ENCODE measurements at places on chromosomes 12 and 14.

DNA sequence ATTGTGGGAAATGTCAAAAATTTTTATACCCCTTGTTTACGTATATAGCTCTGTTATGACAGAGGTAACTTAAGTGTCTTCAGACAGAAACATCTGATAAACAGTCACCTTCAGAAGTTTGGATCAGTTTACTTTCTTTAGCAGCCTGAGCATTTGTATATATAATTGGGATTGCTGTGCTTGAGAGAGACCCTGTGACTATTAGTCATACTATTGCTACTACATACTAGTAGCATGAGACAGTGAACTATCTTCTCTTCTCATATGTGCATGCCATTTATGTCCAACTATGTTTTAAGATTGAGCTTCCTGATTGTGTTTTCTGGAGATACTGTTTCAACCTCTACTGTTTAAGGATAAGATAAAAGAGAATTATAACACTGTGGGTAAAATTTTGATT is 101.5 kb downstream of the PDE6H start:
- no peak for DNase-seq

GRCh38 chr12:75872762-75873161 is 158.8 kb downstream of the PHLDA1 start:
- DNase-seq, result no peak

DNA sequence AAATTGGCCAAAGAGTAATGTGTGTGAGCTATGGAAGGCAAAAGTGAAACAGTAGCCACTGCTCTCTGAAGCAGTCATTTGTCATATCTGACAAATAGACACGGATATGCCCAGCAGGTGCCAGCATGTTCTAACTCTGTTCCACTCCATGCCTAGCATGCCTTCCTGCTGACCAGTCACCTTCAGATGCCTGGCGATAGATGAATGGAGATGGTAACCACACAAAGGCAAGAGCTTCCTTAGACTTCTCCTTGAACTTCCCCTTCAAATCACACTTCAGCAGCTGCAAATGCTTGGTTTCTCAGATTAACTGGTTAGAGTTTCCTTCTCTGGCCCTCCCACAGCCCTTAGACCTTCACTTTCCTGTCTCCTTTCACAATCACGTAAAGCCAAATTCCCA is 429.9 kb downstream of the DAD1 start:
- no peak for DNase-seq

DNA sequence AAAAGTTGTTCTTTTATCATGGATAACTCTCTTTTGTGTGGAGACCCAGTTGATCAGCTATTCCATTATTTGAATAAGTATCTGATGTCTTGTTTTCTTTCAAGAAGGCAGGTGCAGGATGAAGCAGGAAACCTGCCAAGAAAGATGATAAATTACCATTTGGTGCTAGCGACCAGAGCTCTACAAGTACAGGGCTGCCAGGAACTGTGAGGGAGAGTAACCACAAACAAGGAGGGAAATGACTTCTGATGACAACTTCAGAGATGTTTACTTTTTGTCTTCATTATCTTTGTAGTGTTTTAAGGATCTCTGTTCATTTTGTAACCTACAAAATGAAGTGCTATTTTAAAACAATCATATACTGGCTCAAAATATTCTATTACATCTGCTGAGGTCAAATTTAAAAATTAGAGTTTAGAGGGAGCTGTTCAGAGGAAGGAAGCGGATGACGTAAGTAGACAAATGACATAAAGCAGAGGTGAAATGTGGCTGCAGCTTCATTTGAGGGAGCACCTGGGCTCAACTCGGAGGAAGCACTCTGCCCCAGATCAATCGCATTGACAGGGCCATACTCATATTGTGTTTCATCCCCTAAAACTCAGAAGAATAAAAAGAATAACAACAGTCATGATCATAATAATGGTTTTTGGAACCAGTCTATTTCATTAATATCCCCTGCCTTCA is 226.8 kb downstream of the C12orf42 start:
- no peak for DNase-seq

- DNase-seq, result no peak
Measured at GRCh38 chr12:113201187-113202177, 16.0 kb downstream of the RITA1 start.

GRCh38 chr12:79645235-79645630 is 45.5 kb downstream of the PAWR start:
- no peak for DNase-seq

DNA sequence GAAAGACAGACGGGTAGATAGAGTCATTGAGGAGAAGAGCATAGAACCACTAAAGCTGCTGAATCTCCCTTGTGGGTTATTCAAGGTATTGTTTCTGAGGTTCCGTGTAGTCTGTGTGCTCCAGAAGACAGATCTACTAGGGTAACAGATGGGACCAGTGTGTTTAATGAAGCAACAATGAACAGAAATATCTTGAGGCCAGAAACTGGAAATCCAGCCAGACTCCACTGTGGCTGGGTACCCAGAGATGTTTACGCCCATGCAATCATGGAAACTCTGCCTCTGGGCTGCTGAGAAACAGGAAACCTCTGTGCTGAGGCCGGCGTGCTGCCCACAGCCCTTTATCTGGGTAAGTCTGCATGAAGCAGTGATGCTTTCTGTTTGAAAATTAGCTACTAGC is 8.3 kb downstream of the PROX2 start:
- DNase-seq, result peak; percentile 22

DNA sequence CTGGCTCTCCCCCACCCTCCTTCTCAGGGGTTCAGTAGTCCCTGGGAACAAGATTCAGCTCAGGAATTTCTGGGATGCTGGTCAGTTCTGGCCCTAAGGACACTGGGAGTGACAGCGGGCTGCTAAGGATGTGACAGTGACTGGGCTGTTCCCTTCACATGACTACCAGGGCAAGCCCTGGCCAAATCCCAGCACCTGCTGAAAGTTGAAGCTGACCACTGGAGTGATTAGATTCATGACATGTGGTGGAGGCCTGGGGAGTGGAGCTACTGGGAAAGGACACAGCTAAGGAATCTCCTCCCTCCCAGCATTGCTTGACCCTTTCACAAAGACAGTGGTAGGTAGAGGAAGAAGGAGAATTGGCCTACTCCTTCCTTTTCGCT is 204.9 kb downstream of the DAD1 start:
- DNase-seq, result no peak

DNA sequence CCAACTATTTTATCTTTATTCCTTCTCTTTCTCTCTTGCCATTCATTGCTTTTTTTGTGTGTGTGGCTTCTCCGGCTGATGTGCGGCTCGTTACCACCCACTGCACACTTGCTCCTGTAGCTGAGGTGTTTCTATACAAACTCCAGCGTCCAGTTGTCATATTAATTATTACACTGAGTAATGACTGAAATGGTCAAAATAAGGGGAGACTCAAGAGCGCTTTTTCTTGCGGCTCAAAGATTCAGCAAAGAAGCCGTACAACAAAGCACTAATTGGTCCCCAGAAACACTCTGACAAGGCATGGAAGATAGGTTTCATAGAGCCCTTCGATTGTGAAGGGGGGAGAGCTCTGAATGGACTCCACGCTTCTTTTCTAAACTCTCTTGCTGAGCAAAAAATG is 5.6 kb upstream of the ASCL1 start:
- DNase-seq, result no peak

DNA sequence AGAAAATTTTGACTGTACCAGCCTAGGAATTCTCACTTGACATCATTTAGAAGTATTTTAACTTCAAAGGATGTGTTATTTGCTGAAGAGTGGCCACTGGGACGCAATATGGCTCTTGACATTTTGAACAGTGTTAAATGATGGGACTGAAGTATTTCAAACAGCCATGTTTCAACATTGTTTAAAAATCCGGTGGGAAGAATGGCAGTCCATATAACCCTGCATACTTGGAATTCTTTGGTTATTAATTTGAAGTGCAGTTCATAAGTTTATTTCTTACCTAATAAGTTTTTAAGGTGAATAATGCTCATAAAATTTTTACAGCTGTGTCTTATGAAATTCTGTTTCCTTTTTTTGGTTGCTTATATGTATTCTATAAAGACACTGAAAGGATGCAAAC is 8.3 kb downstream of the TMTC2 start:
- no peak for DNase-seq

DNA sequence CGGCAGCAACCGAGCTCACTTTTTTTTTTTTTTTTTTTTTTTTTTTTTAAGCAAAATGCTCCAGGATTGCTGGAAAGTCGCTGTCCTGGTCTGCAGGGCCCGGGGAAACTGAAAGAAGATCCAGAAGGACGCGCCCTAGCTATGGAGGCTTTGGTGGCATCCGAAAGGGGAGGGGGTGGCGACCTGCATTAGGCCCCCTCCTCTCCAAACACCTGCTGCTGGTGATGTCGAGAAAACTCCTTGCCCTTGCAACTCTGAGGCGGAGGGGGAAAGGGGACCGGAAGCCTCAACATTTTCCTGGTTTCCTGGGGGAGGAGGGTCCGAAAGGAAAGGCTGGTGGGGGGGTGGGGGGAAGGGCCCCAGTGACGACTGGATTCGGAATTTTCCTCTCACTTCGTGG is 421.1 kb downstream of the VRK1 start:
- DNase-seq, result no peak

GRCh38 chr12:57726151-57726883 is 12.2 kb downstream of the AGAP2 start:
- DNase-seq, result peak; percentile 81

GRCh38 chr14:90891326-90891725 is 75.1 kb upstream of the TTC7B start:
- no peak for DNase-seq

- no peak for DNase-seq
Measured at GRCh38 chr12:116689521-116689920, 48.3 kb downstream of the SPRING1 start.

DNA sequence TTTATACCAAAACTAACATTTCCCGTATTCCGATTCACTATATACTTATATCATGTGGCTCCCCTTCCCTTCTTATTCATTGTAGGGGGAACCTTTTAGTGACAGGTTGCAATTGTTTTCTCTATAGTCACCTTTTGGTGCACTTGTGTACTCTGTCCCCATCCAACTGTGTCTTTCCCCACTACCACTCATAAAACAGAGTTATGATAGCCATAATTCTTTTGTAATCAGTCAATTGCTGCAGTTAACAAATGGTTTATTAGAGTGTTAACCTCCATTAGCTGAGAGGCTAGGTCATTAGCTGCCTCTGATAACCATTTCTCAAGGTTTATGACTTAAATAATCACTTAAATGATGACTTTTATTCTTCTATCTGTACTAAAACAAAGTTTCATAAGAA is 338.1 kb upstream of the SEL1L start:
- no peak for DNase-seq

- DNase-seq, result no peak
Measured at GRCh38 chr12:26555139-26555538, 277.9 kb downstream of the ITPR2 start.

DNA sequence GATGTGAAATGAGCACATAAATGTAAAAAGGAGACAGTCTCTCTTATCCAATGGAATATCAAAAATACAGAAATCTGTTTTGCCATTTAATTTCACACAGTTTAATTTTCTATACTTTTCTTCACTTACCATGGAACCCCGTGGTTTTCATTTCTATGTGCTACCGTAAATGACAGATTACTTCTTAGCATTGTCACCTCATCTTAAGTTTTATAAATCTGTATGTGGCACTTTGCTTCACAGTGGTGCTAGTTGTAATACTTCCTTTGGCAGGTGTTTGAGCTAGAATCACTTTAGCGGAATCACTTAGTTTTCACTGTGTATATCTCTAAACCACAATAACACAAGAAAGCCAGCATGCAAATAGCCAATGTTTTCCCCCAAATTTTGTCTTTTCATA is 781.9 kb upstream of the MGAT4C start:
- DNase-seq, result no peak

- DNase-seq, result no peak
Measured at GRCh38 chr12:88775742-88776151, 195.5 kb upstream of the KITLG start.

DNA sequence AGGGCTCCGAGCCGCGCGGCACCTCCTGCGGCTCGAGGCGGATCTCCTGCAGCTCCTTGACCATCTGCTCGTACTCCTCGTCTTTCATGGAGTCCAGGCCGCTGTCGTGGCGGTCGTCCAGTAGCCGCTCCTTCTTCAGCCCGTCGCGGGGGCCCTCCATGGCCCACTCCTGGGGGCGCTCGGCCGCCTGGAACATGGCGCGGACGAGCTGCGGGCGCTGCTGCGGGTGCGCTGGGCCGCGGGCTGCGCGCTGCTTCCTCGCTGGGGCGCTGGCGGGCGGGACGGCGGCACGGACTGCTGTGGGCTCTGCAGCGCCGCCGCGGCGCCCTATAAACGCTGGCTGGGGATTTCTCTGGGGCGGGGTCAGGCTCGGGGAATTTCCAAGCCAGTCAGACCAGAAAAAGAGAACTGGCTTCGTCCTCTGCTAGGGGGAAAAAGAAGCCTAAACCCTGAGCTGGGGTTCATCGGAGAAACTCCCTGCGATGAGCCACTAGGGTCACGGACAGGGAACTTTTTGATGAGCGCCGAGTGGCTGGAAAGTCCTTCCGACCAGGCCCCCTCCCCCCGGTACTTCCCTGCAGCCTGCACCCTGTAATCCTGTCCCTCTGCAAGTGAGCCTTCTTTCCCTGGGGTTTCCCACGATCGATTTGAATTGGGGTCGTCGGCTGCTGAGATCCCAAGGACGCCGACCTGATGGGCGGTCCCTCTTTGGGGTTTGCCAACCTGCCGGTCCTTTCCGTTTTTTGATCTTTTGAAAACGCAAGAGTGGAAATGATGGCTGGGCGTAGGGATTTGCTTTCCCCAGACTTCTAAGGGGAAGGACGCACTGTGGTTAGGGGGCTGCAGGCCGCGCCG is at the start of gene NFKBIA:
Gene NFKBIA (minus strand): TSS at position 301 of the 855 bp plus-strand sequence. CDS start 105 bp downstream, at position 196.
- DNase-seq, result peak; percentile 94

DNA sequence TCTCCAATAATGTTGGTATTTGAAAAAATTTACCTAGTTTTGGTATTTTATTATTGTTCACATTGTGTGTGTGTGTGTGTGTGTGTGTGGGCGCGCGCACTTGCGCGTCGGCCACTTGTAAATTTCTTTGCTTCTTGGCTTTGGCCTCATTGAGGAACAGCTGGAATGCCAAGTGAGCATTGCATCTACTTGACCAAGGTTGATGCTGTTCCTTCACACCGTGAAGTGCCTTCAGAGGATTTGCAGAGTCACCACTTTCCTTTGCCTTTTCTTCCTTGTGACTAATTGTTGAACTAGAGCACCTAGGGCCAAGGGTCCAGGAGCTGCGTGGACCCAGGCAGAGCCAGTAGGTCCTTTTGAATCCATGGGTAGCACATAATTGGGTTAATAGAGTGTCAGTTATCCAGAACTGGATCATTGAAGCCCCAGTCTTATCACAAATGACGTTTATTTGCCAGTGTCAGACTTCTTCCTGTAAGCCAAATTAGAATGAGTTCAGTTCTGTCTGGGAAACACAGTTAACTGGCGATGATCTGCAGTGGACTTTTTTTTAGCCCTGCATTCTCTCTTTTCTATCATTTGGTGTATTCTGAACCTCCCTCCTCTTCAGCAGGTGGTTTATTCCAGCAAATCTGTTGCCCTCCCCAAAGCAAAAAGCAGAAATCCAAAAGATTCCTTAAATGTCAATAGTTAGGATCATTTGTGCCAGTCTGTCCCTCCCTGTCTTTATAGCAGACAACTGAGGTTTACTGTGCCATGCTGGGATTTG is 2.6 kb downstream of the PPP2R5C start:
- peak; percentile 15 for DNase-seq

GRCh38 chr12:9066755-9067423 is 48.8 kb downstream of the A2M start:
- no peak for DNase-seq

- no peak for DNase-seq
Measured at GRCh38 chr12:58028294-58028693, 86.9 kb downstream of the ATP23 start.

All from lung (tissue), 17 donors.